ENCODE measurements at places on chromosomes 6 and 20.

DNA sequence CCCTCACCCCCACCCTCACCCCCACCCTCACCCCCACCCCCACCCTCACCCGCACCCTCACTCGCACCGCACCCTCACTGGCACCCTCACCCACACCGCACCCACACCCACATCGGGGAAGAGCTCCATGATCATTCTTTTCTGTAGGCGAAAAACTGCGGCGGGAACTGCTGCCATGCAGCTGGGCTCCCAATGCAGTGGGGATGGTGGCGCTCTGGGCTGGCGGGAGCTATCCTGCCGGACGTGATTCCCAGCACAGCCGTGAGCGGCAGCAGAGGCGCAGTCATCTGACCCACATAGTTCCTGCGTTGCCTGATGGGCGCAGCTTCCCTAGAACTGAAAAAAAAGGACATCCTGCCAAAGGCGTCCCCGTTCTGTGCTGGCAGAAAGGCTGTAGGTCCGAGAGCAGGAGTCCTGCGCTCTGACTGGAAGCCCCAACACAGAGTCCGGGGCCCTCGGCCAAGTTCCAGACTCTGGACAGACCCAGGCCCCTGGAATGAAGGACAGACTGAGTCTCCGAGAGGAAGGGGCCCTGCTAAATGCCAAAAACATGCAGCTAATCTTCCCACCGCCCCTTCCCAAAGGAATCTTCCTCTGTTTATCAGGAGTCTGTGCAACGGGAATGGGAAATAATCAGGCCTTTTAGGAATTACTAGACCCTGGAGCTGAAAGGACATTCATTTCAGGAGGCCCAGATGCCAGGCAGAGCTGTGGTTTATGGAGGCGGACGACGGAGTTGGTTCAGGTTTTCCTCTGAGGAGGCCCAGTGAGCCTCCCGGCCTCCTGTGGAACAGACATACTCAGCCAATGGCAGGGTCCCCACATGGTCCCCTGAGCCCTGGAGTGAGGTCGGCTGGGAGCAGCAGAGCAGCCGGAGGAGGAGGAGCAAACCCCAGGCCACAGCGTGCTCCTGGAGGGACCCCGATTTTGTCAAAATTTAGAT is 14.1 kb upstream of the TCFL5 start:
- no peak for DNase-seq

DNA sequence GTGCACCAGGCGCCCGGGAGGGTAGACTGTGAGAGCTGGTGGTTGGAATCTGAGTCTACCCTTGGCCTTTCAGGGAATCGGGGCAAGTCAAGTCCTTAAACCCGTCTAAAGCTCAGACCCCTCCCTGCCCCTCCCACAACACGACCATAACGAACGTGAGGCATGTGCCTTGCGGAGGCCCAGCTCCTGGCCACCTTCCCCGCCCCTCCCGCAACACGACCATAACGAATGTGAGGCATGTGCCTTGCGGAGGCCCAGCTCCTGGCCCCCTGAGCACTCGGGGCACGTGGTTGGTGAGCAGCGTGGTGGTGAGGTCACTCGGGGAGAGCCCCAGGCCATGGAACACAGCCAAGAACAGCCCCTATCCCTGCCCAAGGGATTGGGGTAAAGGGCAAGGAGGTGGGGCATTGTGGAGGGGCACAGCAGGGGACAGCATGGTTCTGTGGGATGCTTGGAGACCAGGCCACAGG is 132.2 kb downstream of the TAF4 start:
- DNase-seq, result no peak

DNA sequence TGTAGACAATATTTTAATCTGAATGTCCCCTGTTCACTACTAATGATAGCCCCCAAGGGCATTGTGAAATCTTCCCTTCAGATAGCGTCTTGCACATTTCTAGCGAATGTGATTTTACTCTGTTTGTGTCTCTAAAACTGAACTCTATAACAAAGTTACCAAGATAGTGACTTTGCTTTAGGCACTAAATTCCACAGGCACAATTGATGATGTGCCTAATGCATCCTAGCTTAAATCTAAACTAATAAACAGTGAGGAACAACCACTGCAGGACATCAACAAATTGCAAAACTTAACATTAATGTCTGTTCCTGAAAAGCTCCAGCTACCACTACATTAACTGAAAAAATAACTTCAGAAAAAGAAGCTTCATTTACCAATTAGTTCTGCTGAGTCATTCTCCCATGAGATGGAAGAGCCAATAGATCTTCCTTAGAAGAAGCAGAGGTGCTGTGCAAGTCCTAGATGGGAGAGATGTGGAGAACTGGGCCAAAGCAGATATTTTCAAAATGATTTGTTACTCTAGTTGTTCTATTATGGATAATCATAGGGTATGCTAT is 1065.0 kb downstream of the EPHA7 start:
- no peak for DNase-seq

DNA sequence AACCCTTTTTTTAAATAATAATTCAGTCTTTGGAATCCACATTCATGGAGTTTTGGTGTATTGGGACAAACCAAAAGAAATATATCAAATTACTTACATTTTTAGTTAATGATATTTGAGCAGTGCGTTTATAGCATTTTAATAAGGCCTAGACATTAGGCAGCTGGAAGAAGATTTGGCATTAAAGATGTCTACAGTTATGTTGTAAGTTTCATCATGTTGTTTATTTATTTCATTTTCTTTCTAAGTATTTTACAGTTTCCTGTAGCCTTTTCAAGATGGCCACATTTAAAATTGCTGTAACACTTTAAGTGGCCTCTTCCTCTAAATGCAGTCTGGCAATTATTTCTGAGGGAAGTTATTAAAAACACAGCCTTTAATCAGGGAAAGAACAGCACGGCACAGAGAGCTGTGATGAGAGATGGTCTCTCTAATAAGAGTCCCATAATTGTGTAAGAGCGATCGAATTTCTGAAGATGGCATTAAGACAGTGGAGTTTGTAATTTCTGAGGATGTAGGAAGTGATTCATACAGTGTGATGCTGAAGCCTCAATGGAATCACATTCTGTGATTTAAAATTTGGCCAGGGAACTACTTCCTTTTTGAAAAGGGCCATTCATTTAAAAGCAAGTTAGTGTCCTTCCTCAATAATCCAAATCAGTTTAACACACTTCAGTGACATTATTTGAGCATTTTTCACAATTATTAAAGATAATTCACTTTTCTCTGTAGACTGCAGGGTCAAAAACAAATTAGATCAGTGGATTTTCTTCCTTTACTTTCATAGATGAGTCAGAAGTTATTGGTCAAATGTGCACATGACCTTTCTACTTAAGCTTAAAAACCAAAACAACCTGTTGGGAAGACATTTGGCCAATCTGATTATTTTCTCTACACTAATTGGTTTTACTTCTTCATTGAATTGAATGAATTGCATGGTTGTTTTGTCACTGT is 52.4 kb upstream of the EDN3 start:
- DNase-seq, result no peak

DNA sequence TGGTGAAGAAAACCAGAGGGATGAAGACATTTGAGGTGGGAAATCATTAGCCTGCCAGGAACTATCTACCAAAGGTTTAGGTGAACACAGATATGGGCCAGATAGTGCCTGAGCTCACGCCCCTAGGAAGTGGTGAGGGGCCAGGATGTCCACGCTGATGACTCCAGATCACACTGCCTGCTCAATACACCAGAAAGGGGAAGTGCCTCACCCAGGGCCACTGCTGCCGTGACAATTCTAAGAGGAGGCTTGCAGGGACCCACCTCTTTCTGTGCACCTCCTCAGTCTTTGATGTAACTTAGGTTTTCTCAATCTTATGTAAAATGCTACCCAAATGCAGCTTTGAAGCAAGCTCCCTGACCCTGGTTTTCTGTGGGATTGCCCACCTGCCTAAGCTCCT is 5.4 kb upstream of the RAB44 start:
- DNase-seq, result no peak

GRCh38 chr6:157895585-157895984 is 72.5 kb downstream of the SNX9 start:
- DNase-seq, result no peak

GRCh38 chr6:26520237-26520849 is 17.8 kb upstream of the HMGN4 start:
- DNase-seq, result no peak

DNA sequence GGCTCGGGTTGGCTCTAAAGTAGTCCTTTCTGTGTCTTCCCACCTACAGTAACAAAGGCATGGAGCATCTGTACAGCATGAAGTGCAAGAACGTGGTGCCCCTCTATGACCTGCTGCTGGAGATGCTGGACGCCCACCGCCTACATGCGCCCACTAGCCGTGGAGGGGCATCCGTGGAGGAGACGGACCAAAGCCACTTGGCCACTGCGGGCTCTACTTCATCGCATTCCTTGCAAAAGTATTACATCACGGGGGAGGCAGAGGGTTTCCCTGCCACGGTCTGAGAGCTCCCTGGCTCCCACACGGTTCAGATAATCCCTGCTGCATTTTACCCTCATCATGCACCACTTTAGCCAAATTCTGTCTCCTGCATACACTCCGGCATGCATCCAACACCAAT is 291.2 kb downstream of the ESR1 start:
- no peak for DNase-seq

DNA sequence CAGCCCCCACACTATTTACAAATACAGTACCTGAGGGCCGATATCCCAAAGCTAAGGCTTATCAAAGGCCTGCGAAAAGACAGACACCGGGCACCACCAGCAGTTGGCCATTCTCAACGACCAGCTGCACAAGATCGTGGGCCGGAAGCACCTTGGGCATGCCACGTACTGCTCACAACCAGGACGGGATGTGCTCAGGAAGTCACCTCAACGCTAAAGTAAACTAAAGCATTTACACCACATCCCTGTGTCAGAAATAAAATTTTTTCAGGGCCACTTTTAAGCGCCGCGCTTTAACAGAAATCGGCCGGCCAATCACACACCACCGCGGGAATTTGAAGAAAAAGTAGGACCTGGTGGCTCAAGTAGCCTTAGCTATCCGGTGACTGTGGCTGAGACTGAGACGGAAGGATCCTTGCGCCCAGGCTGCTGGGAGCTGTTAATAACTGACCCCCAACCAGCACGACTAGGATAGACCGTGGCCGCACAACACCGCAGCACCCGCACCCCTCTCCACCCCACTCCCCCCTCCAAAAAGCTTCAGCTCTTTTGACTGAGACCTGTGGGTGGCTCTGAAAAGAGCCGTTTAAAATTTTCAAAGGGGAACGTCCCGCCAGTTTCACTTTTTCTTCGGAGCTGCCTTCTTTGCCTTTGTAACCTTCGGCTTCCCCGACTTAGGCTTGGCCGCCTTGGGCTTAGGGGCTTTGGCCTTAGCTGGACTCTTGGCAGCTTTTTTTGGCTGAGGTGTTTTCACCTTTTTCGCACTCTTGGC is 131.2 kb upstream of the BTN3A2 start:
- DNase-seq, result peak; percentile 61

DNA sequence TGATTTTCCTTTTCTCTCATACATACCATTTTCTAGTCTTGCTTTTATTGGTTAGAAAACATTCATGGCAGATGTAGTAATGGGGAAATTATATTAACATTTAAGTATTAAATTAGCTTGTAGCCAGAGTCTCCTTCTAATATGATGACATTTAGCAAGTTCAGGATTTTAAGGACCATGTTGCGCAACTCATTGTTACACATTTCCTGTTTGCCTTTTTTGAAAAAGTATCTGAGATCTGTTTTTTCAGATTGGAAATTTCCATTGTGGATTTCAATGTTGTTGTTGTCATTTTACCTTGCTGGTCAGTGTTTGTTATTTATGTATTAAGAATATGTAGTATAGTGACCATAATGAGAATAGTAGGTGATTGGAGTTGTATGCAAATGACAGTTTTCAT is 38.7 kb downstream of the CDKAL1 start:
- DNase-seq, result no peak

DNA sequence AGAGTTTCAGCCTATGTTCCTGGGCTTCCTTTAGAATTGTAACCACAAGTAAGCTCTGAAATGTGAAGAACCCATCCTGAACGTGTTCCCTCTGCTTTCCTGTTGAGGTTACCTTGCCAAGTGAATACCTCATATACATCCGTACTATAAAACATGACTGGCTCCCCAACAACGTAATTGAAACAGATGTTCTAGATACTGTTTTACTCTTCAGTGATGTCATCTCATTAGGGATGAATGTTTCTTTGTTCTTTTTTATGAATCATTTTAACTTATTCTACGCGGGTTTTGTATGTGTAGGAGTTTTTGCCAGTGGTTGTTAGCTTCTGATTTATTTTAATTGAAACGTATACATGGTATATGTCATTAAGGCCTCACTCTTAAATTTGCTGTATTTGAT is 166.8 kb downstream of the SAMD5 start:
- DNase-seq, result no peak

DNA sequence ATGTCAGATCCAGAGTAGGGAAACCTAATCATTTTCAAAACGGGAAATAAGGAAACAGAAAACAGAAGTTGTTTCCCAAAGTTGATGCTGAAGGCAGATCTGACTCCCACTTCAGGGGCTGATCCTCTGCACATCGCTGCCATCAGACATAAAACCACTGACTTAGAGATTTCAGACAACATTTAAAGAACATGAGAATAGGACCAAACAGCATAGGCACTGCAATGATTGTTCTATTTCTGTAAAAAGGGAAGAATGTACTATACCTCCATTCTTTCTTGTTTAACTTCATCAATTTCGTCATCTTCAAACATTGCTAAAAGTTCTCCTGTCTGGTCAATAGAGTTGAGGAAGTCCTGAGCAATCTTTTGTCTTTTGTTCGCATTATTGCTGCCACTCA is 324.7 kb upstream of the RUNX2 start:
- DNase-seq, result no peak

DNA sequence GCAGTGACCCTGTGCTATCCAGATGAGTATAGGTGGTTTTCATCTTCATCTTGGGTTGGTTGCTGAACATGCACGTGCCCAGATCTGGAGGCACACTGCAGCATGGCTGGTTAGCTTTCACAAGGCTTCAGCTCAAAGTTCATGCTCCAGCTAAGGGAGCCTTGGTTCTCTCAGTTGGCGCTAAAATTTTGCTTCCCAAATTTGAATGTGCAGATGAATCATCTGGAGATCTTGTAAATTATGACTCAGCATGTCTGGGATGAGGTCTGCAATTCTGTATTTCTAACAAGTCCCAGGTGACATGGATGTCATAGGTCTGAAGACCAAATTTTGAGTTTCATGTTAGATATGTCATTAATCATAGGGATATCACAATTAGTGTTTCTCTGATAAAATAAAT is 230.8 kb downstream of the FOXA2 start:
- DNase-seq, result no peak

GRCh38 chr6:108667993-108668392 is 107.3 kb downstream of the FOXO3 start:
- no peak for DNase-seq
